ENCODE measurements at places on chromosomes 12 and 14.

DNA sequence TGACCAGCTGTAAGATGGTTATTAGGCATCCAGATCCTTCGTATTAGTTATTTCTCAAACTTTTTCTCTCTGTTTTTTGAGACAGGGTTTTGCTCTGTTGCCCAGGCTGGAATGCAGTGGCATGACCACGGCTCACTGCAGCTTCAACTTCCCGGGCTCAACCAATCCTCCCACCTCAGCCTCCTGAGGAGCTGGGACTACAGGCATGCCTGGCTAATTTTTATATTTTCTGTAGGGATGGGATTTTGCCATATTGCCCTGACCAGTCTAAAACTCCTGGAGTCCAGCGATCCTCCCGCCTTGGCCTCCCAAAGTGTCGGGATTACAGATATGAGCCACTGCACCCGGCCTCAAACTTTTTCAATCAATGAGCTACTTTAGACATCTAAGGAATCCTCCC, 33.1 kb downstream of the FZD10 start:
- no peak for DNase-seq

DNA sequence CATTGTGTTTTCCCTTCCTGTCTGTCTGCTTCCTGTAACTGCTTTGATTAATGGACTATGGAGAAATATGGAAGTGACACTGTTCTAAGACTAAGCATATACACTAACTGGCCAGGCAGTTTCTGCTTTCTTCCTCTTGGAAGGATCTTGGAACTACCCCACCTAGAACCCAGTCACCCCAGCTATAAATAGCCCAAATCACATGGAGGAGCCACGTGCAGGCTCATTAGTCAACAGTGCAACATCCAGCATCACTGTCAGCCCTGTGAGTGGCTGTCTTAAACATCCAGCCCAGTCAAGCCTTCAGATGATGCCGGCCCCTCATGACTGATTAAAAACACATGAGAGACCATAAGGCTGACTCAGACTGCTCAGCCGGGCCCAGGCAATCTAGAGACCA, 39.2 kb downstream of the BCAT1 start:
- peak; percentile 70 for DNase-seq

- DNase-seq: no peak
These were observed 2.7 kb upstream of the ABCD2 start for GRCh38 chr12:39622306-39622705.

DNA sequence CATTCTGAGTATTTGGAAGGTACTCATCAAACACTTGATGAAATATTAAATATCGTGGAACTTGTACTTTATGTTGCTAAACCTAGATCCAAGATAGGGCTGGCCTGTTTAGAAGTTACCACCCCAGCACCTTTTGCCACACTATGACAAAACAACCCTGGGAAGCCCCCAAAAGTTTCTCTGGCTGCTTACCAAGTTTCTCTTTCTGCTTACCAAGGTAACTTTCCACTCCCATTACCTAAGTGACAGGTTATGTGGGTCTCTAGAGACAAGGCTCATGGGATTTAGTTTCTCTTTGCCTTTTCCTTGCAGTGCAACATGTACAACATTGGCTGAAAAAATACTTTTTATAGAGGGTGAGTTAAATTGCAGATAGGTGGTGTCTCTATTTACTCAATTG, 28.9 kb upstream of the PPM1A start:
- no peak for DNase-seq

DNA sequence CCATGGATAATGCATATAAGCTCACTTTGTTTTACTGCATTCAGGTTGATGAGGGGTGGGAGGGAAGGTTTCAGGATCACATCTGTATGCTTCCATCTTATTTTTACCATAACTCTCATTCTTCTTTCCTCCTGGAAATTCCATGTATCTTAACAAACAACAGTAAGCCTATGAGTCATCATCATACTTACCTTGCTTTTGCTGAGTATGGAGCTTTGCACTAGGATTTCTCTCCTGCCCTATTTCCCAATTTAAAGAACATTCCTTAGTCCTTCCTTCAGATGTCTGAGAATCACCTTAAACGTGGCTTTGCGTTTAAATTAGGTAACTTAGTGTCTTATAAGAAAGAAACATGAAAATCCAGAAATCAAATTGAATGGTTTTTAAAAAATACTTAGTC, 1.6 kb upstream of the CLEC14A start:
- no peak for DNase-seq

GRCh38 chr12:69046363-69046762, 113.4 kb upstream of the CPM start:
- no peak for DNase-seq

GRCh38 chr12:4099276-4099675, 174.3 kb upstream of the CCND2 start:
- DNase-seq: no peak

GRCh38 chr12:53867216-53868012, 71.2 kb upstream of the HOXC13 start:
- no peak for DNase-seq

DNA sequence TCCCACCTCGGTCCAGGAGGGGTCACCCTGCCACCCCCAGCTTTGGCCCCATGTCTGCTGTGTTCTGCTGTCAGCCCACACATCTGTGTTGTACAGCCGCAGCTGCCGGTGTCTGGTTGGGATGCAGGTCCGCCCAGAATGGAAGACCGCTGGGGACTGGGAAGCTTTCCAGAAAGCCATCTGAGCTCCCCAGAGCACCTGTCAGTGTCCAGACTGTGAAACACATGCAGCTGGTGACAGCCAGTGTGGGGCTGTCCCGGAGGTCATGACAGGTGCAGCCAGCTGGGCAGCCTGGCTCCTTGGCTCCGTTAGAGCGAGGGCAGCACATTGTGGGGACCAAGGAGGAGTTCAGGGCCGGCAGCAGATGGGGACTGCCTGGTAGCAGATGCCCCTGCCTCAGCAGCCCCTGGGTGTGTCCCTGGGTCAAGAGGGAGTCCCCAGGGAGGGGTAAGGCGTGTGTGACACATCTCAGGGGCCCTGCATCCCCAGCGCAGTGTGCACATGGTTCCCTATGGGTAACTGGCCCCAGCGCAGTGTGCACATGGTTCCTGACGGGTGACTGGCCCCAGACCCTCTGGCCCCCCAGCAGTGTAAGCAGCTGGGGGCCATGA, 16.4 kb downstream of the CEP170B start:
- no peak for DNase-seq

- no peak for DNase-seq
These were observed 50.0 kb downstream of the SOCS2 start for GRCh38 chr12:93622485-93622884.

- DNase-seq: no peak
These were observed 182.2 kb downstream of the CCDC59 start for GRCh38 chr12:82176026-82176425.

GRCh38 chr12:20507056-20507455, 138.7 kb downstream of the PDE3A start:
- DNase-seq: no peak

DNA sequence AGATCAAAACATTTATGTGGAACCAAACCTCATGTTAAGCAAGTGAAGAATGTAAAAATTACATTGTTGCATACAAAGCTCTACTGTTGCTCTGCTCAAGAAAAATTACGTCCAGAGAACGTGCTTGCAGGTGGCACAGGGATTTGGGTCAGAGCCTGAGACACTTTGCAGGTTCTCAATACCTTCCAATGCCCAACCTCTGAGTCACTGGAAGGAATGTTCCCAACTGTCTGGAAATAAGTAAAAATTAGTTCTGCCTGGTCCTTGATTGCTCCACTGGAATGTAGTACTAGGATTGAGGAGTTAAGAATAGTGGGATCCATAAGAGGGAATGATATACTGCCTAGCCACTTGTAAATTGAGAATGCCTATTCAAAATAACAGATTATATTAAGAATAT, 2.8 kb upstream of the IFNG start:
- no peak for DNase-seq

GRCh38 chr14:92847278-92847677, 53.2 kb downstream of the GOLGA5 start:
- no peak for DNase-seq

GRCh38 chr12:5516371-5517241, 84.7 kb downstream of the NTF3 start:
- DNase-seq: no peak

DNA sequence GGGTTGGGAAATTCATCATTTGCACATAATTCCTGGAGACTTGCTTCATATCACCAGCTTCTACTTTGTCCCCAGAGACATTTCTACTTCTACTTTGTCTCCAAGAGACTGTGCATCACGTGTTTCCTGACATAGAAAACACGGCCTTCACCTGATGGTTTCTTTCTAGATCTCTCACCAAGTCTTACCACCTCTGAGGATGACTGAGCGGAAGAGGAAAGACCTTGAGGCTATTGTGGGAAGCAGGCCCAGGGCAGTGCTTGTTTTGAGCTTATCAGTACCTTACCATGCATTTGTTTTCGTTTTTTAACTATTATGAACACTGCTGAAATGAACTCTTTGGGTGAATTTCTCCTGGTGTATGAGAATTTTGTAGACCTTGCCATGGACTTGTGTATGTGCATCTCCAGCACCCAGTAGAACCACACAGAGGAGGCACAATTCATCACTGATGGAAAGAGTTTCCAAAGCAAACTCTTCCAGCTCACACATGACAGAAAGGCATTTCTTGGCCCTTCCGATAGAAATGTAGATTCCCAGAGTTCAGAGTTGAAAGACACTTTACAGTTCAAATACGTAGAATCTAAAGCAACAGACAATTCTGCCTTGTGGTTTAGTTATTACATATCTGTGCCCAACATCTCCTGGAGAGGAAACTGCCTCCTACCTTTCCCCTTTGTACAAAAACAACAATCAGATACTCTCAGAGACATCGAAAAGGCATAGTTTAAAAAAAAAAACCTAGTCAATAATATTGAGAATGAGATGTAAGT, 434.7 kb downstream of the FUT8 start:
- DNase-seq: no peak

GRCh38 chr12:132551641-132552031, 58.7 kb downstream of the LRCOL1 start:
- DNase-seq: no peak

DNA sequence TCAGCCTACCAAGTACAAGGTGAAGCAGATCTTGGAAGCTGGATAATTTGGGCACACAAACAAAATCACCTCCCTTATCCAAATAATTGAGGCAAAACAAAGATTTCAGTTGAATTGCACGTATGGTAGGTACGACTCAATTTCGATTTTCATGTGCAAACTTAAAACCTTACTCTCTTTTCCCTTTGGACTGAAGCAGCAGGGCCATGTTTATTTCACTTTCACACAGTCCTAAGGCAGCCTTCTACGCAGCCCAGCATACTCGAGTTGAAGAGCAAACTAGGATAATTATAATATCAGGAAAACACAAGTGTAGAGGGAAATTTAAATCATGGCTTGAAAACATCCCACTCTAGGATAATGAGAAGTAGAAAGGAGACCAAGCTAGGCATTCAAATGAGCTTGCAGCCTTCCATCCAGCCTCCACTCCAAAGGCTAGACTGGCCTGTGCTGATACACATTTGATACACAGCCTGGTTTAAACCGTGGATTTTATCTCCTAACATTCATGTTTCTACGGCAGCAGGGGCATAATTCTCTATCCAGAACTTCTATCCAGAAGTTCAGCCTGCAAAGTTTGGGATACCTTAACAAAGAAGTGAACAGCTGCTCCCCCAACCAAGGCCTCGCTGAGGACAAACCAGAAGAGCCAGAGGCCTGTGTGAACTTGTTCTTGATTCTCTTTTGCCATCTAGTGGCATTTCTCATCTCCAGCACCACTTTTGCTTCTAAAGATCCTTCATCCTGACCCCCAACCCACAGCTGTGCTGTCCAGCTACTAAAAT, 2.4 kb upstream of the RNASE7 start:
- DNase-seq: peak; percentile 29

DNA sequence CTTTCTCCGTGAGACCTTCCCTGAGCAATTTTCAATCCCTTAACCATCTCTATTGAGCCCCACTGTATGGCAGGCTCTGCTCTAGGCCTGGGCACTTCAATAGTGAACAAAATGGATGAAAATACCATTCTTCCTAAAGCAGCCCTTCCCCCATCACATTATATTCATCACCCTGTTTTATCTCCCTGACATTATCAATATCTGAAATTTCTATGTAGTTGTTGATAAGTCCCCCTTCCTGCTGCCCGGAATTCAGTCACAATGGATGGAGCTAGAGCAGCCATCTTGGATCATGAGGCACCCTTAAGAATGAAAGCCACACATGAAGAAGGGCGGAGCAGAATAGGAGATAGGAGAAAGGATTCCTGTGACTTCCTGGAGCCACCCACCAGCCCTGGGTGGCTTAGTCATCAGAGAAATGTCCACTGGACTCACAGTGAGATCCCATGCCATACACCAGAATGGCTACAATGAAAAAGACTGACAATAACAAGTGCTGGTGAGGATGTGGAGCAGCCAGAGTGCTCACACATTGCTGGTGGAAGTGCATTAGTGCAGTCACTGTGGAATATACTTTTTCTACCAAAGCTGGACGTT, 33.9 kb downstream of the SCARB1 start:
- DNase-seq: no peak

DNA sequence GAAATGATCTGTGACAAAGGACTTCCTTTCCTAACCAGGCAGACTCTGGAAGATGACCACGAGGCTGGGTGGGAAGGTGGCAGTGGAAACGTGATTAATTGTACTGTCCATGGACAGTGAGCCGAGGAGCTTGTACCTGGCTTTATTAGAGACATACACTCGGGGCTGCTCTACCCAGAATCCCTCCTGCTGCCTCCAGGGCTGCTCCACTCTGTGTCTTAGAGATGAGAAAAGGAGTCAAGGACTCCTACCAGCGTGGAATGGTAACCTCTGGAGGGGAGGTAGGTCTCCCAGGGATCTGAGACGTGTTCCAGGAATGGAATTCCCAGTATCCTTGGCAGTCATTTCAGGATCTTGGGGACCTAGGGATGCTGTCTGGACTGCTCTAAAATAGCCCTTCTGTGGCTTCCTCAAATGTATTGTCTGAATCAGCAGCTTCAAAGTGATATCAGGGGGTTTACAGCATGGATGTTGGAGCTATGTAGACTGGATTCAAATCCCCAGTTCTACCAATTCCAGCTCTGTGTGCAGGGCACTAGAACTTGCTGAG, 237.8 kb downstream of the CACNA1C start:
- no peak for DNase-seq

- DNase-seq: no peak
These were observed 63.8 kb downstream of the RIN3 start for GRCh38 chr14:92577321-92577742.

- DNase-seq: no peak
These were observed 130.1 kb downstream of the KITLG start for GRCh38 chr12:88450136-88450535.

DNA sequence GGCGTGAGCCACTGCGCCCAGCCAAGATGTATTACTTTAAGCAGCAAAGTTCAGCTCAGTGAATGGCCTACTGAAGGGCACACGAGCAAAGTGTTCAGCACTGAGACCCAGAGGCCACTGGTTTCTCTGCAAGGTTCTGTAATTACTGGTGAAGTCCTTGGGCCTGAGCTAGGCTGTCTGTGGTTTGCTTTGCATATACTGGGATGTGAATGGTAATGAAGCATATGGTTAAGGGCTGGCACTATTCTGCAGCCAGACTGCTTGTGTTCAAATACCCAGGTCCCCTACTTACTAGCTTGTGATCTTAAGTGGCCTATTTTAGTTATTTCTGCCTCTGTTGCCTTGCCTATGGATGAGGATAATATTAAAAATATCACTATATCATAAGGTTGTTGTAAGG, 72.0 kb downstream of the LLPH start:
- DNase-seq: no peak

GRCh38 chr14:103395244-103395643, 10.0 kb downstream of the MARK3 start:
- DNase-seq: no peak

Data from AG04449 (cell line).